SHP77 (cell line): ENCODE measurements at places on chromosomes 7 and 10.

- no peak for DNase-seq
These were observed 72.6 kb downstream of the C1GALT1 start for GRCh38 chr7:7254908-7255307.

DNA sequence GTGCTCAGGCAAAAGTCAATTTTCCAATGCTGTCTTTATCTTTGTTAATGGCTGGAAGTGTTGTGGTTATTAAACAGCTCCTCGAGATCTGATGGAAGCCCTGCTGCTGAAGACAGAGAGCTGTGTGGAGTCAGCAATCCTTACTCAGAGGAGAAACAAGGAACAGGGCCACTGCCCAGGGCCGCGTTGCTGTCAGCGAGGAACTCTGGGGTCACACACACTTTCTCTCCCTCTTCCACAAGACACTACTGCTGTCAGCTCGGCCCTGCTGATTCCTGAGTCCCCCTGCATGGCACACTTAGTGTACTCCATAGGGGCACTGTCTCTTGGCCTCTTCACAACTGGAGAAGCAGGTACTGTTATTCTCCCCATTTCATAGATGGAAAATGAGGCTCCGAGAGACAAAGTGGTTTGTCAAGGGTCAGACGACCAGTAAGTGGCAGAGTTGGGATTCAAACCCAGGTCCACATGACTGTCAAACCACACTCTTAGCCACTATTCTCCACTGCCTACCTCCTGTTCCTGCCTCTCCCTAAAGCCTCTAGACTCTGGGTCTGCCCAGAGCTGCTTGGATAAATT, 29.3 kb upstream of the PDCD4 start:
- DNase-seq, result no peak

- DNase-seq, result no peak
These were observed 31.1 kb upstream of the DDX50 start for GRCh38 chr10:68870061-68870460.

DNA sequence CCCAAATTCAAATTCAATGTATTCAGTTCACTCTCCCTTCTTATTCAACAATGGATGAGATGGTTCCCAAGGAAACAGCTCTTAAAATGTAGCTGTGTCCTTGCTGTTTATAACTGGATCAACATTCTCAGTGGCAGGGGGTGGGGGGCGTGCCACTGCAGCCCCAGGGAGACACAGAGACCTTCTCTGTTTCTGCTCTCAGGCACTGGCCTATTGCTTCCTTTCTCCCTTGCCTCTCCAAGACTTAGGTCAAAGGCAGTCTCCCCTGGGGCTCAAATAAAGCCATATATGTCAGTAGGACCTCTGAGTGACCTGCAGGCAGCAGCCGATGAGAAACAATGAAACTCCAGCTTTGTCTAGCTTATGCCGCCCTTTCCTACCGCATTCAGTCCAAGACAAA, 20.7 kb downstream of the VSTM4 start:
- no peak for DNase-seq

DNA sequence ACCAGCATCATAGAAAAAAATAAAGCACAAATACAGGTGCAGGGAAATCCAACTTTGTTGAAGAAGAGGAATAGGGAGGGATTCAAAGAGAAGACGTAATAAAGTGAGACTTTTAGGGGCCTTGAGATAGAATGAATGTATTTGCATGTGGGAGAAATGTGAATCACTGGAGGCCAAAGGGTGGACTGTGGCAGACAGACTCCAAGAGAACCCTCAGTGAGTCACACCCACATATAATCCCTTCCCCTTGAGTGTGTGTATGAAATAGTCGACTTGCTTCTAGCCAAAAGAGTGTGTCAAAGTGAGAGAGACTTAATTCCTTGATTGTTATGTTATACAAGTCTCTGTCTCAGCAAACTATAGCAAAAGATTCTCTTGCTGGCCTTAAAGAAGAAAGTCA, 101.3 kb upstream of the GHITM start:
- DNase-seq, result no peak

- DNase-seq, result no peak
These were observed 114.4 kb upstream of the TCERG1L start for GRCh38 chr10:131425752-131426533.

GRCh38 chr10:13585943-13586342, 822 bp upstream of the PRPF18 start:
- DNase-seq, result no peak

DNA sequence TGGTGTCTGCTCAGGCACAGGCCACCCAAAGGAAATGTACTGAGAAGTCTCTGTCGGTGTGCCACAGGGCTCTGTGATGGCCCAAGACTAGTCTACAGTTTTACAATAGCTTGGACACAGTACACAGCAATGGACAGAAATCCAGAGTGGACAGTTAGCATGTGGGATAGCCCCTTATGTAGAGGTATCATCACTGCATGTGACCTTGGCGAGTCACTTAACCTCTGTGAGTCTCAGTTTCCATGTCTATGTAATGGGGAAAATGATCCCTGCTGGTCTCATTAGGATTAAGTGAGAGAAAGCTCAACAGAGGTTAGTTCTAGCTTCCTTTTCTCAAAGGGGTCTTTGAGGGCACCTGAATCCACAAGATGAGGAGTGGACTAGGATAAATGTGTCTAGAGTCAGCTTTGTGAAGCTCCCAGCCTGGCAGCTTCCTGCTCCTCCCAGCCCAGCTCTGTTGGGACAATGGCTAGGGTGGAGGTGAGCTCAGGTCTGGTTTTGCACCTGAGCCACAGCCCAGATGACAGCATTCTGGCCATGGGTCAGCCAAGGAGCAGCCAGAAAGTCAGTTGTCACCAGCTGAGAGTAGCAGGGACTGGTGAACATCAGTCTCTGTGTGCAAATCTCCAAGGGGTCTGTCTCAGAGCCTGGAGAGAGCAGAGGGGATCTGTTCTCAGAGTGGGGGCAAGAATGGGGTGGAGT, 17.9 kb downstream of the CRHR2 start:
- DNase-seq, result no peak

GRCh38 chr10:132158823-132159222, 27.9 kb upstream of the DPYSL4 start:
- no peak for DNase-seq

DNA sequence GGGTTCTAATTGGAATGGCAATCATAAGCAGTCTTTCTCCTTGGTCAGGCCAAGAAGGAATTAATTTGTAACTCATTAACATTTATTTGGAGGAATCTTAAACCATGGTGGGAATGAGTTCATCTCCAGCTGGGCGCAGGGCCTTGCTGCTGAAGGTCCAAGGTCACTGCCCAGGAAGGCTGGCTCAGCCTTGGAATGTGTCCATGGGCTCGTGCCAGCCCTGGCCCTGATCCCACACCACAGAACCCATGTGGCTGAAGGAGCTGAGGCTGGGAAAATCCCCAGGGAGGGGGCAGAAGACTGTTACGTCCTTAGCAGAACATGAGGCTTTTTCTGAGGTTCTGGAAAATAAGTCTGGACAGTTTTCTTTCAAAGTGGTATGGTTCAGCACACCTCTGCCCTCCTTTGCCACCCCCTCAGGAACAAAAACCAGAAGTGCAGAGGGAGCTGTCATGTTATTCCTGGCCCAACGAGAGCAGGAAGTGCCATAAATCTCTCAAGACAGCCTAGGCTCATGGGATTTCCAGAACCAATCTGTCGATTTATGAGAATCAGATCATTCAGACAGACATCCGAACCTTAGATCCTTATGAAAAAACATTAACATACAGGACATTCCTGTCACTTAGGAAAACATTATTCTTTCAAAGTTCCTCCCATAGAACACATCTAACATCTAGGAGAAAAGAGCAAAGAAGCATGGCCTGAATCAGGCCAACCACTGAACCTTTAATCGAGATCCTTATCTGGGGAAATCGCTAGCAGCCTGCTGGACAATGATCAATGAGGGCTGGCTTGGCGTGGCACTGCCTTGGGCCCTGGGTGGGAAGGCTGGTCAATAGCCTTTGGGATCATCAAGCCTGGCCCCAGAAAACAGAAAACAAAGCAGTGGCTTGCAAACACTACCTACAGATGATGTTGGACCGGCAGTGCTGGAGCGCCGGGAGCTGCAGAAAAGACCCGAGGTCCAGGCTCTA, 134.3 kb downstream of the TAX1BP1 start:
- no peak for DNase-seq

GRCh38 chr10:6558272-6558671, 21.8 kb downstream of the PRKCQ start:
- DNase-seq, result no peak

DNA sequence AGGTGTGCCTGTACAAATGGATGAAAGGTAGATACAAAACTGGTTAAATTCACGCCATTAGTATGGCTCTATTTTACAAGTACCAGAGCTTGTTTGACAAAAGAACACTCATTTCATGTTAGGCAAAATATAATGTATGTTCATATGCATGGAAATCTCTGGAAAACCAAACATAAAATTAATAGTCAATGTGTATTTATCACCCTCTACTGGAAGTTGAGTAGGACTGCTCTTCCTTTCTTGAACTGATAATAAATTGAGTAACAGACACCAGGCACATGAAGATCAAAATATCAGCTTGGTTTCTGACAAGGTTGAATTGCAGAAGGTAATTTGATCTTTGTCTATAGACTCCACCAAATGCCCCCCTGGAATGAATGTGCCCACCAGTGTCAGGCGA, 19.8 kb upstream of the AKR1B1 start:
- DNase-seq, result no peak

DNA sequence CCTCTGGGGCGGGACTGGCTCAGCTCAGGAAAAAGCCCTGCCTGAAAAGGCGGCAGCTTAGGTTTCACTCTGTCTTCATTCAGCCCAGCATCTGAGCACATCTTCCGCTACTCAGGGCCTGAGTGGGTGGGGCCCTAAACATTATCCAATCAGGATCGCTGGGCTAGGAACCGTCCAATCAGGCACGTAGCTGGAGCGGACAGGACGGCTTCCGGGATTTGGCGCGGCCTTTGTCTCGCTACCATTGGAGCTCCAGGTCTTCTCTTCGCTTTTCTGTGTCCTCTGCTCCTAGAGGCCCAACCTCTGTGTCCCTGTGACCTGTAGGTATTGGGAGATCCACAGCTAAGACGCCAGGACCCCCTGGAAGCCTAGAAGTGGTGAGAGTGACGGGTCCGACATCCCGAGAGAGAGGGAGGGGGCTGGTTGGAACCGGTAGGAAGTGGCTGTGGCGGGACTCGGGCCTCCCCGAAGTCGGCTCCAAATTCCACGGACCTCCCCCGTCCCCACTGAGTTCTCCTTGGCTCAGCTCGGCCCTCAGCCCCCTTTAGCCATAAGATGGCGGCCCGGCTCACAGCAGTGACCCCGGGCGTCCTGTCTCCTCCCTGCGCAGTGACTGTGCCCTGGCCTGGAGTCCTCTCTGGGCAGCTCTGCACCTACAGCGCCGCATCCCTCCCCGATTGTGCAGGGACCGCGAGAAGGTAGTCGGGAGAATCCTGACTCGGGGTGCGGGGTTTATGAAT, 99.1 kb downstream of the ZNF680 start:
- peak; percentile 49 for DNase-seq

GRCh38 chr7:144545330-144545729, 141.8 kb upstream of the NOBOX start:
- no peak for DNase-seq

GRCh38 chr7:47624689-47625088, 42.8 kb upstream of the TNS3 start:
- DNase-seq, result no peak

DNA sequence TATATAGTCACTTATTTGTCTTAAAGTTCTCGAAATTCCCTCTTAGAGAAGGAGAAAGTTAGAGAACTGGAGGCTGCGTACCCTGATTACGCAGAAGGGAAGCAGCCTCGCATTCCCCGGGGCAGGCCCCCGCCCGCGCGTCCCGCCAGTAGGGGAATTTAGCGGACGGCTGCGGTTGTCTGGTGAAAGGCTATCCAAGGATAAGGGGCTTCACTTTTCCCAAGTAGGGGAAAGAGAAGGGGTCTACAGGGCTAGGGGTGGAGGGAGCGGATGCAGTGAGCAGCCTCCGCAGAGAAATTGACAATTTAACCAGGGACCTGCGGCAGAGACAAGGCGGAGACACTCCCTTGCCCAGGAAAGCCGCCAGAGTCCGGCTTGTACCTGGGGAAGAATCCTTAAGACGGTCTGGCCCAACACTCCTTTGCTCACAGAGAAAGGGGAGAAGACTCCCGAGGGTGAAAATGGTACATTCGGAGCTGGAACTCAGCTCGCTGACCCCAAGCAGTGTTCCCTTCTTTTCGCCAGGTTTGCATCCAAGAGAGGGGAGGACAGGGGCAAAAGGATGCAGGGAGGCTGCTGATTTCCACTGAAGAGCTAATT, 994 bp upstream of the MAGI2 start:
- no peak for DNase-seq

GRCh38 chr7:115561335-115562110, 469.0 kb downstream of the TFEC start:
- DNase-seq, result no peak

- DNase-seq, result no peak
These were observed 20.4 kb downstream of the ZAN start for GRCh38 chr7:100753750-100754149.

DNA sequence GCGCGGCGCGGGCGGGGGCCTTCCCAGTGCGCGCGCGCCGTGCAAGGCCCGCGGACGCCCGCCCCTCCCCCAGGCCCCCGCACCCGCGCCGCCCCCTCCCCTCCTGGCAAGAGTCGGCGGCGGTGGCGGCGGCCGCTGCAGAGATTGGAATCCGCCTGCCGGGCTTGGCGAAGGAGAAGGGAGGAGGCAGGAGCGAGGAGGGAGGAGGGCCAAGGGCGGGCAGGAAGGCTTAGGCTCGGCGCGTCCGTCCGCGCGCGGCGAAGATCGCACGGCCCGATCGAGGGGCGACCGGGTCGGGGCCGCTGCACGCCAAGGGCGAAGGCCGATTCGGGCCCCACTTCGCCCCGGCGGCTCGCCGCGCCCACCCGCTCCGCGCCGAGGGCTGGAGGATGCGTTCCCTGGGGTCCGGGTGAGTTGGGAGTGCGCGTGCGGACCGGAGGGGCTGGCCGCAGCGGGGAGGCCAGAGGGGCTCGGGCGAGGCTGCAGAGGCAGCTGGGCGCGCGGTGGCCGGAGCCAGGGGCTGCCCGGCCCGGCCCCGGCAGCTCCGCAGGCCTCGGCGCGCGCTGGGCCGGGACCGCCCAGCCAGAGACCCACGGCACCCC, at the start of gene BMPR1A:
Gene BMPR1A (plus strand): TSS at position 109 of the 602 bp plus-strand sequence. CDS start 119,400 bp downstream, outside the sequence.
- no peak for DNase-seq

- DNase-seq, result no peak
These were observed 47.3 kb upstream of the TECTB start for GRCh38 chr10:112235920-112236319.

- DNase-seq, result peak; percentile 30
These were observed 236.3 kb upstream of the ANKRD30A start for GRCh38 chr10:36888925-36889573.
